ENCODE measurements at places on chromosomes 2 and 18.

GRCh38 chr2:98769114-98769476 is 38.2 kb upstream of the MGAT4A start:
- no peak for DNase-seq

DNA sequence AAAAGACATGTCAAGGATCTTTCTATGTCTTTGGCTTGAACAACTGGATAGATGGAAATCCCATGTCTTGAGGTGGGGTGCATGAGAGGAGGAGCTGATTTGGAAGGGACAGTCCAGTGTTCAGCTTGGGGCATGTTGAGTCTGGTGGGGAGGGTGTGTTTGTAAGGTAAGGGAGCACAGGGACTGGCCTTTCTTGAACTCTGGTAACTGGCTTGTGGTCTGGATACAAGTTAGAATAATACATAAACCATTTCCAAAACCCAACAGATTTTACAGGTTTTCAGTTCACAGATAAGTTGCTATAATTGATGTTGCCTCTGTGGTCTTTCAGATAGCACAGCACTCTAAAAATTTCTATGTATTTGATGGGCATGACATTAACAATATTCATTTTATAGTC is 24.2 kb downstream of the RHBDD1 start:
- no peak for DNase-seq

DNA sequence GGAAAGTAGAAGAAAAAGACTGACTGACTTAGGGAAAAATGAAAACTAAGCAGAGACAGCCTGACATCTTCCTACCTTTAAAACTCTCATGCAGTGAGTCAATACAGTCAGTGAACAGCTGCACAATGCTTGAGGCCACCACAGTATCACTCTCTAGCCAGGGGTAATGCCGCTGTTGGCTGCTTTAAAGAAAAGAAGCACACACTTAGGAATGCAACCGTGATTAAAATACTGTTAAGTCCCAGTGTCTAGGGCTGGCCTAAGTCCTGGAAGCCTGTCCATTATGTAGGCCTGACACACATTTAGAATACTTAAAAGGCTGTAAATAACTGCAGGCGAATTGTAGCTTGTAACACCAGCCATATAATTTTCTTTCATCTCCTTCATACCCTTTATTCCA is 50.7 kb downstream of the SIGLEC15 start:
- no peak for DNase-seq

DNA sequence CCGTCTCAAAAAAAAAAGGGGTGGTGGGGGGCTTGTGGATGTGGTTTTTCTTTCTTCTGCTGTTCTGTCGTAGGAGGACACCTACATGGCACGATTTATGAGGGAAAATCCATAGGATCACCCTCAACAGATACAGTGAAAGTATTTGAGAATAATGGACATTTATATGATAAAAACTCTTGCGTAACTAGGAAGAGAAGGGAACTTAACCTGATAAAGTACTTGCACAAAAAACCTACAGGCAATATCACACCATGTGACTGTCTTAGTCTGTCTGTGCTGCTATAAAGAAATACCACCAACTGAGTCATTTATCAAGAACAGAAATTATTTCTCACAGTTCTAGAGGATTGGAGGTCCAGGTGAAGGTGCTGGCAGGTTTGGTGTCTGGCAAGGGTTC is 21.8 kb upstream of the LAMA1 start:
- no peak for DNase-seq

DNA sequence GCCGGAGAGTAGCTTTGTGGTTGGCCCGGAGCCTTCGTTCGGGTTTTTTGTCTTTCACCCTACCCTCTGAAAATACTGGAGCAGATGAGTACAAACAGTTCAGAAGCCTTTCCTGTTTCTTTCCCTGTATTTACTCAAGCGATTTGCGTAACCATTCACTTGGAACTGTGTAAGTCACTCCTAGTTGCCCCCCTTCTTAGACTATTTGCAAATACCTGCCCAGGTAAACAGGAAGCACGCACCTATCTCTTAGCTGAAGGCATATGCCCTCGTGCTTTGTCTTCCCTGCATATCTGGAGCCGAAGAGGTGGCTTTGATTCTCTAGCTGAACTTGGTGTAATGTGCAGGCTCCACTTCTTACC is 1.4 kb downstream of the KCNS3 start:
- no peak for DNase-seq

DNA sequence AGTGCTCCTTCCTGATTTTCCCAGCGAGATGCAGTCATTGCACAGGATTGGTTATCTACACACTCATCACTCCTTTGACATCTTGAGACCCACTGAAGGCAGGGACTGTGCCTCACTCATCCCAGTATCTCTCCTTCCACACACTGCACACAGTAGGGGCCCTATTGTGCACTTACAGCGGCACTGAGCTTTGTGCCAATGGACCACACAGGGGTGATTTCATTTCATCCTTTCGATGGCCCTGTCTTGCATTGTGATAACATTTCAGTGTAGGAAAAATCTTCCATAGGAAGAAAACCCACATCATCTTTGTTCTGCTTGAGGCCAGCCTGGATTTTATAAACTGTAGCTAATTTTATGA is 11.0 kb upstream of the LRRFIP1 start:
- DNase-seq, result no peak

DNA sequence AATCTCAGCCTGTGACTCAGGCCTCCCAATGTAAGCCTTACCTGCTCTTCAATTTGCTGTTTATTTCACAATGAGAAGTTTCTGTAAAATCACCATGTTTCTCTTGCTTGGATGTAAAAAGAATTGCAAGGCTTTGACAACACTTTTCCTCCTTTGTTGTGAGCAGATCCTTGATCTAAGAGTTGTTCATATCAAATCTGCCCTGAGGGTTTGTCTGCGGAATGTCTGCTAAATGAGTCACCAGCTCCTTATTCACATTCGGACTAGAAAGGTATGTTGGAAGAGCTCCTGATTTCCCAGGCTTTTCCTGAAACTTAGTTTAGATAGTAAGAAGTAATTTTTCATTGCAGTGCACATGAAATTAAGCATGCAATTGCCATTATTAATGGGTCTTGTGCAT is 268.2 kb upstream of the TCF4 start:
- peak; percentile 64 for DNase-seq

- peak; percentile 48 for DNase-seq
Observed at GRCh38 chr18:830315-830901, 18.4 kb upstream of the YES1 start.

DNA sequence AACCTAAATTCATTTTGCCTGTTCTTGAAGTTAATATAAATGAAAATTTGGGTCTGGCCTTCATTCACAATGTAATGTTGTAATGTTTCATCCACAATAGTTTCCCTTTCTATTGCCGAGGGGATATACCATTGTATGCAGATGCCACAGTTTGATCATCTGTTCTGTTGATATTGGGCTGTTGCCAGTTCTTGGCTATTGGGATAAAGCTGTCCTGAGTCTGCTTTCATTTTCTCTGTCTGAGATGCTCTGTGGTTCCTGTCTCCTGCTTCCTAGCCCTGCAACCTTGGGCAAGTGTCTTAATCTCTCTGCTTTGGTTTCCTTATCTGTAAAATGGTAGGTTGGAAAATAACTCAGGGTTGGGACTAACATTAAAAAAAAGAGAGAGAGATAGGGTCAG is 25.2 kb downstream of the B3GNT2 start:
- DNase-seq, result no peak

- no peak for DNase-seq
Observed at GRCh38 chr18:48683661-48684060, 144.8 kb downstream of the CTIF start.

- DNase-seq, result no peak
Observed at GRCh38 chr2:142748559-142749099, 128.8 kb upstream of the KYNU start.

- DNase-seq, result peak; percentile 57
Observed at GRCh38 chr2:46008091-46008870, 288.9 kb upstream of the EPAS1 start.

DNA sequence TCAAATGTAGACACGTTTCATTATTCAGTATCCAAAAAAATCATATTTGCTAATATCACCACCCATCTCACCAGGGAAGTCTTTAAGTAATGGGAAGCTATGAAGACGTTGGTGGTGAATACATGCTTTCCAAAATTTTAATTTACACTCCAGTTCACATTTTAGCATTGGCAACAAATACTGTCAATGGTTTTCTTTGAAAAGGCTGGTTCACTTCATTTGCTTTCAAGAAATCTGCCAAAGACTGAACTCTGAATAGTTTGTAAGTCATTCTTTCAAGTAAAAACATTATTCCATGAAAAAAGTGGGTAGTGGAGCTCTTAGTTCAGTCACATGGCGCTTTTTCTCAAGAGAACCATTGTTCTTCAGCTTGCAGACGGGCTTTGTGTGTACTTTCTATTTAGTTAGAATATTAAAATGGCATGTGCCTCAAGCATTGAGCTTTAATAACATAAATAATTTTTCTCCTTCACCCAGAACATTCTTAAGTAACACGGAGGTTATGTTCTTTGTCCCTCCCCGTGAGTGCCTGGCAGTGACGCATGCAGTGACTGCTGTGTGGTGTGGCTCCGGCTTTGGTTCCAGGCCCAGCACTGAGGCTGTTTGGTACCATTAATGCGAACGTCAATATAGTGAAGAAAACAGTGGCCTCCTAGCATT is 300.0 kb upstream of the HDAC4 start:
- DNase-seq, result no peak

- DNase-seq, result no peak
Observed at GRCh38 chr2:86238354-86238753, 39.1 kb downstream of the MRPL35 start.

GRCh38 chr18:61892683-61893308 is at the start of gene RNF152:
Gene RNF152, minus strand, starts transcription at chr18:61893007. Its CDS starts 76,544 bp downstream, at chr18:61816463.
- DNase-seq, result no peak

DNA sequence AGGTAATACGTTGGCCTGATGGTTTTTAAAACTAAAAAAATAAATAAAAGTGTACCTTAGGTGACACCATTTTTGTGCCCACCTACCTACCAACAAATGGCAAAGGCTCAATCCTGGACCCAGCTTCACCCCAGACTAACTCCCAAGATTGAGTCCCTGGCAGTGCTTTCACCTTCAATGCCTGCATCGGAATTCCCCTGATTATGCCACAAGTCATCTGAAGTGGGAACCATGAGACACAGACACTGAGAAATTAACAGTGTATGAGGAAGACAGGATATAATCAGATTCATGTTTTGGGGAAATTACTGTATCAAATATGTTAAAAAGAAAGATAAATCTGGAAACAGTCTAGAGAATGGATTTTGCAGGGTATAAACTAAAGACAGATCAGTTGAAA is 41.6 kb downstream of the ZBTB14 start:
- DNase-seq, result no peak

GRCh38 chr2:234725528-234726264 is 226.1 kb upstream of the SH3BP4 start:
- peak; percentile 19 for DNase-seq

- no peak for DNase-seq
Observed at GRCh38 chr2:45765007-45765727, 113.7 kb downstream of the PRKCE start.

- DNase-seq, result no peak
Observed at GRCh38 chr18:36187193-36187825, at the start of gene MOCOS. Gene MOCOS, plus strand, starts transcription at chr18:36187497. Its CDS starts 43 bp downstream, at chr18:36187540.

DNA sequence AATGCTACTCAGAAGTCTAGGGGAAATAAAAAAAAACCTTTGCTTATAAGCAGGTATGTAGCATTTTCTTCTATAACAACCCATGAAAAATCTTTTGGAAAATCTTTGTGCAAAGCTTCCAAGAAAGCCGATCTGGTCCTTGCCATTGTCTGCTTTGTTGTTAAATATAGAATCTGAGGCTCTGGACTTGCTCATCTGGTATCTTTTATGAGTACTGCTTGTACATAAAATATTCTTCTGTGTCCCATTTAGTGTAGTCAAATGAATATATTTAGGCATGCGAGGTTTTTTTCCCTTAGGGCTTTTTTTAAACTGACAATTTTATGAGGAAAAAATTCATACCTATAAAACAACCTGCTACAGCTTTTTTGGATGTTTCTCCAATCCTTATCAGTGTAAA is 45.0 kb upstream of the RMND5A start:
- DNase-seq, result no peak

DNA sequence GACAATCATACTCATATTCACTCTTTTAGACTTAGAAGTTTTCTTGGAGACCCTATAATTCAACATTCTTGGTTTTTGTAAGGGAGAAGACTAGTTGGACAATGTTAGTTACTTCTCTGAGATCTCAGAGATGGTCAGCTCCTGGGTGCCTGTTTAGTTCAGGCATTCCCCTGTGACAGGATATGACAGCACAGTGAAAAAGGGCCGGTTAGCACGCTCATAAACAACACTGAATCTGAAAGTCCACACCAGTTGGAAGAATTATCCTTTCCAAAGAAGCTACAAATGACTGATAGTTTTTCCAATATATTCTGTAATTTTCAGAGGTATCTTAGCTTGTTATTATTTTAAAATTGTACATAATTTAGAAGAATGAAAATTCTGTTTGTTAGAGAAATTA is 75.7 kb downstream of the ADAM23 start:
- DNase-seq, result no peak

DNA sequence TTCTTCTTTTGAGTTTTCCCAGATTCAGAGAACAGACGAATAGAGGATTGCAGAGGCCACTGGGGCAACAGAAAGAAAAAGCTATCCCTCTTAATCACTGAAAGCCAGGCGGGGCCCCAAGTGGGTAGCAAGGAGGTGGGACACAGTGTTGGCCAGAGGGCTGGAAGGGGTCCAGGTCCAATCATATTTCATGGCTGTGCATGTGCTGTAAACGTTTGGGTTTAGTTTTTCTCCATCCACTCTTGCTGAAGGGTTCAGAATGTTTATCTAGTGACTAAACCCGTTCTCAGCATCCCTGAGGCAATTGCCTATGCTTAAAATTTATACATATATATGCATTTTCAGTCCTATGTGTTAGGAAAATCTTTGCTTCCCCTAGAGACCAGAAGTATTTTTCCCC is 99.4 kb upstream of the EPHA4 start:
- DNase-seq, result no peak

- no peak for DNase-seq
Observed at GRCh38 chr2:50026236-50026635, 871.9 kb upstream of the FSHR start.

DNA sequence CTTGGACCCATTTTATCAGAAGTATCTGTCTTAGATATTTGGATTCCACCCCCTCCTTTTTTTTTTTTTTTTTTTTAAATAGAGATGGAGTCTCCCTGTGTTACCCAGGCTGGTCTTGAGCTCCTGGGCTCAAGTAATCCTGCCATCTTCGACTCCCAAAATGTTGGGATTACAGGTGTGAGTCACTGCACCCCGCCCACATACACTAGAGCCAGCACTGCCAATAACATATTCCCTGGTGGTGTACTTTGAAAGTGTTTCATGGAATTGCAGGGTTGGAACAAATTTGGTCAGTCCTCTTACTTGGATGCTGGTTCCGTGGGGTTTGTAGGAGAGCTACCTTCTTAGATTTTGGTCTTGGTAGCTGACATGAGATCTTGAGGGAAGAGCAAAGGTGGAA is 15.0 kb downstream of the PDCL3 start:
- peak; percentile 31 for DNase-seq
